Activated T-helper 17 cell treated with anti-CD3 and anti-CD28 coated beads, Interleukin-2, amount 50 U/mL, for 72 hours (primary cell): ENCODE measurements at places on chromosomes 6 and 20. TPM values are rescaled to one million over a fixed set of nuclear protein-coding genes. Genes with fewer than 3 reads are reported as not detected.
A peak's percentile ranks its signal among the peaks of the same experiment; 100 is the strongest.

DNA sequence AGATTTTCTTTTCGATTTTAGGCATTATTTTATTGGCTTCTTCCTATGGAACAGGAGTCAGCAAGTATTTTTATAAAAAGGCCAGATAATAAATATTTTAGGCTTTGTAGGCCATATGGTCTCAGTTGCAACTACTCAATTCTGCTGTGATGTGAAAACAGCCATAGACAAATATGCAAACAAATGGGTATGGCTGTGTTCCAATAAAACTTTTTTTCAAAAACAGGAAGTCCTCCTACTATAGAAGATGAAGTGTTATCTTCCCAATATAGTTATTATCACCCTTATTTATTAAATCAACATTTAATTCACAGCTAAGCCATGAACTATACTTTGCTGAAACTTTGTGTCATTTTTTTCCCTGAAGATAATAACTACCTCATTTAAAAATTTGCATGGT lies 57.2 kb downstream of the CHD6 start:
- ATAC-seq = no peak

The SLC39A7 gene
- total RNA-seq = 50.5 TPM

The C6orf141 gene
- not detected for total RNA-seq

DNA sequence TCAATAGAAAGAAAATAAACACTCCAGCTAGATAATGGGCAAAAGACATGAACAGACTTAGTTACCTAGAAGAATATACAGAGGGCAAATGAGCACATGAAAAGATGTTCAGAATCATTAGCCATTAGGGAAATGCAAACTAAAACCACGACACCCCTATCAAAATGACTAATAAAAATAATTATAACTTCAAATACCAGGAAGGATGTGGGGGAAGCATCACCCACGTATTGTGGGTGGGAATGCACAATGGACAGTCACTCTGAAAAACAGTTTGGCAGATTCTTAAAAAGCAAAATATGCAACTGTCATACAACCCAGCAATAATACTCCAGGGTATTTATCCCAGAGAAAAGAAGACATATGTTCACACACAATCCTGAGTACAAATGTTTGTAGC lies 92.6 kb downstream of the DLL1 start:
- no peak for ATAC-seq

DNA sequence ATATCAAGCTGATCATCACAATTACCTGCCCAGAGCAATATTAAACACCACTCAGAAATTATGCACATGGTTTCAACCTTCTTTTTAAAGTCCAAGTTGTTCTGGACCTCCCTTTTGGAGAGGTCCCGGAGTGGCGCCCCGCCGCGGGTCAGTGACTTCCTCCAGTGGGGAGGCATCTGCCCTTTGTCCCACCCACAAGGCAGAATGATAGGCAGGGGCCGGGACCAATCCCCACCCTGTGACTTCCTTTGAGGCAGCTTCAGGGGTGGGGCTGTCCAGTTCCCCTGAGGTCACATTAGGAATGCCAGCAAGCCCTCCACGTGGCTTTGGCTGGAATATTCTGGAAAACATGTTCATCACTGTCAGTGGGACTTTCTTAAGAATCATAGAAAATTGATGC lies 207.0 kb downstream of the ANKRD60 start:
- no peak for ATAC-seq

DNA sequence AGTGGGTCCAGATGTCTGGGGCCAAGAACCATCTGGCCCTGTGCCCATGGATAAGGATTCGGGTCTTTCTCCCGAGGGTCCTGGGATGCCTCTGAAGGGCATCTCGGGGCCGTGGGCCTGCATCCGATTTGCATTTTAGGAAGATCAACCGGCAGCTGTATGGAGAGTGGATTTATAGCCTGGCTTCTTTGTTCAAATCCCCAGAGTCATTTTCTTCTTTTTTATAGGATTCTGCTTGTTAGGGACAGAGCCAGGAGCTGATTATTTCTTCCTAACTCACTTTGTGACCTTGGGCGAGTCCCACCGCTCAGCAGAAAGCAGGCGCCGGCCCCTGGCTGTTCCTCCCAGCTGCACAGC lies 52.9 kb upstream of the APCDD1L start:
- no peak for ATAC-seq

The SDC4 gene
- 62.6 TPM for total RNA-seq

GRCh38 chr6:1802491-1803395 lies 193.0 kb downstream of the FOXC1 start:
- ATAC-seq = no peak

GRCh38 chr20:9032758-9033157 lies 36.1 kb upstream of the PLCB4 start:
- no peak for ATAC-seq

The CST7 gene
- 41.7 TPM for total RNA-seq

The HUS1B gene
- total RNA-seq = 1.8 TPM

- no peak for ATAC-seq
Observed at GRCh38 chr6:112367628-112368027, 20.5 kb downstream of the RFPL4B start.

- ATAC-seq = peak; percentile 75
Observed at GRCh38 chr20:49676581-49677291, 36.9 kb downstream of the B4GALT5 start.

- ATAC-seq = no peak
Observed at GRCh38 chr6:167697316-167697715, 129.4 kb upstream of the AFDN start.

GRCh38 chr20:38728911-38729642 lies 4.8 kb downstream of the SLC32A1 start:
- no peak for ATAC-seq

The CST2 gene
- not detected for total RNA-seq

The NRSN1 gene
- total RNA-seq = not detected

DNA sequence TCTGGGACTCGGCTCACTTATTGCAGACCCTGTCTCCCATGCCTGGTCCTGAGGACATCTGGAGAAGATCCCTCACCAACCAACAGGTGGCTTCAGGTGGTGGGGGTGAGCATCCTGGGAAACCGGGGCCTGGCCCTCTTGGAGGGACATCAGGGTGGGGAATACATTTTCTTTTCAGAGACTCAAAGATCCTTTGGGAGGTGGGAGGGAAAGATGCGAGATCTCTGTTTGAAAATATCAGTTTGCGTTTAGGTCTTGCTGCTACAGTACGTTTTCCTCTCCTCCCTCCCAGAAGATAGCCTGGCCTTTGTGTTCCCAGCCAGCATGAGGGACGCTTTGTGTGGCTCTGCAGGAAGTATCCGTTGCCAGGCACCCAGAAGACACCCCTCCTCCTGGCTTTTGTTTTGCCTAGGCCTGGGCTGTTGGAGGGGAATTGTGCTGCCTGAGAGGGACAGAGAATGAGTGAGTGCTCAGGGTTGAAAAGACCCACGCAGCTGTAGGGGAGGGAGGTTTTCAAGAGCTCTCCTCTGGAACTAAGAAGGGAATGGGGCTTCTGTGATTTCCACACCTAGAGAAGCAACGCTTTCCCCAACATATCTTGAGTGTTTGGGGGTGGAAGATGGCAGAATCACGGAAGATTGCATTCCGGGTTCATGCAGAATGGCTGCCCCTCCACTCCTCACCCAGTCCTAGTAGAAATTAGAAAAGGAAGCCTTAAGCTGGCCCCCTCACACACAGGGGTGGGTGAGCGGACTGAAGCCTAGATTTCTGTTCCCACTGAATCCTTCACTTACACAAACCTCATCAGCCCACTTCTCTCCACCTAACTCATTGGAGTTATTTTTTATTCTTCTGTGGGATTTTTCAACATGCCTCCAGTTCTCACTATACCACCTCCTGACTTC lies 22.0 kb upstream of the SLC2A12 start:
- ATAC-seq = no peak

- ATAC-seq = no peak
Observed at GRCh38 chr20:6921717-6922386, 154.4 kb downstream of the BMP2 start.

The CAGE1 gene
- 0.30 TPM for total RNA-seq

DNA sequence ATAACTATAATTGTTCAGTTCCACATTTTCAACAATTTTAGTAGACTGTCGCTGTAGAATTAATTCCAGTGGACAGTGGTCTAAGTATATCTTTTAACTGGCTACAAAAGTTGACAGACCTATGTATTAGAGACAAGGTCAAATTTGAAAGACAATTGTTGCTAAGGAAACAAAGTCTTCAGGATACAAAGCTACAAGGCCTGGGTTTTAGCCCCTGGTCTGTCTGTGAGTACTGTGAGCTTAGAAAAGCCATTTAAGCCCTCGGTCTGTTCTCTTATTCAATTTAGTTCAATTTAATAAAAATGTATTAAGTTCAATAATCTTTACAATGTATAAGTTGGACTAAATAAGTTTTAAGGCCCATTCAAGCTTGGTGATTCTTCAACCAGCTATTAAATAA lies 352.5 kb downstream of the HDGFL1 start:
- no peak for ATAC-seq

- peak; percentile 11 for ATAC-seq
Observed at GRCh38 chr6:167094436-167094819, 28.5 kb upstream of the CCR6 start.

DNA sequence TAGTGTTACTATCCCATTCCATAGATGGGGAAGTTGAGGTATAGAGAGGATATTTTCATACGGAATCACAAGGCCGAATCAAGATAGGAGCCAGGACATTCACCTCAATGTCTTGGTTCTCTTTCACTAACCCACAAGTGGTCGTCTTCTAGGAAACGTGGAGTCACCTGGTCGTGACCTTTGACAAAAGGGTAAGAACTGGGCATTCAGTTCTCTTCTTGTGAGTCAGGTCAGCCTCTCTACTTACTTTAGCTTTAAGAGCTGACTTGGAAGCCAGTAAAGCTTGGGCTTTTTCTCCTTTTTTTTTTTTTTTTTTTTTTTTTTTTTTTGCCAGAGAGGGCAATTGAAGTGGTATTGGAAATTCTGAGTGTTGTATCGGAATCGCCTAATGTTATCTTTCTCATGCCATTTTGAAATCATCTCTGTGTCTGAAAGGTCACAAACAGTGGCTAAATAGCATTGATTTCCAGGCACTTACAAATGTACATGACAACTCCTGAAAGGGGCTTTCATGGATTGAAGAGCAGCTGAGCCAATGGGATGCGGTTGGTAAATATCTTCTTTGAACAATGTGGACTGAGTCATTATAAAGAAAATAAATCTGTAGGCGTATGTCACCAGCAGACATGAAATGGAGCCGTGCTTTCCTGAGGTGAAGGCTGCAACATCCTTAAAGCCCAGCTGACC lies 356.9 kb downstream of the KIF16B start:
- ATAC-seq = no peak
